GM06990 (cell line): ENCODE measurements at places on chromosomes 3 and 15.

- DNase-seq = no peak
Measured at GRCh38 chr3:129493206-129493605, 35.2 kb upstream of the RHO start.

DNA sequence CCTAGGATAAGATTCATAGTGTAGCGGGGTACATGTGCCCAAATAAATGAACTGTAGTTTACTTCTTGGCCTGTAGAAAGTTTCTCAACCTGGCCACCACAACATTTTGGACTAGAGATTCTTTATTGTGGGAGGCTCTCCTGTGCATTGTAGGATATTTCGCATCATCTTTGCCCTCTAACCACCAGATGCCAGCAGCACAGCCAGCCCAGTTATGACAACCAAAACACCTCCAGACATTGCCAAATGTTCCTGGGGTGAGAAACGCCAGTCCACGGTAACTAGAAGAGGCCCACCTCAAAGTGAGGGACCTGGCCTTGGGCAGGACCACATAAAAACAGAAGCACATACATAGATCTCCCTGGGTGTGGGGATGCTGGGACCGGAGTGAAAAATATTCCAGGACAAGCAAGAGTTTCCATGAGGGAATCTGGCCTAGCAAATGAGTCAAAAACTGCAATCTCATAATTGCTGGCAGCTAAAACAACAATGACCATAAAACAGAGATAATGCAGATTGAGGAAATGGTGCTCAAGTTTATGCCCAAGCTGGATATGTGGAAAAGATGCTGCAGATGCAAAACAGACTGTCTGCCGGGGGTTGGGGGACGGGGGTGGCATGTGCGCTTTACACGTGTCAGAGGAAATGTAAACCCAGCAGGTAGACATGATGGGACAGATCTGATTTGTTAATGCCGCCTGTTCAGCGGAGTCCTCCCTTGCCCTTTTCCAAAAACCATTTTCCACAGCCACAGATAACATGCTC, 39.7 kb downstream of the ARHGEF3 start:
- DNase-seq = no peak

DNA sequence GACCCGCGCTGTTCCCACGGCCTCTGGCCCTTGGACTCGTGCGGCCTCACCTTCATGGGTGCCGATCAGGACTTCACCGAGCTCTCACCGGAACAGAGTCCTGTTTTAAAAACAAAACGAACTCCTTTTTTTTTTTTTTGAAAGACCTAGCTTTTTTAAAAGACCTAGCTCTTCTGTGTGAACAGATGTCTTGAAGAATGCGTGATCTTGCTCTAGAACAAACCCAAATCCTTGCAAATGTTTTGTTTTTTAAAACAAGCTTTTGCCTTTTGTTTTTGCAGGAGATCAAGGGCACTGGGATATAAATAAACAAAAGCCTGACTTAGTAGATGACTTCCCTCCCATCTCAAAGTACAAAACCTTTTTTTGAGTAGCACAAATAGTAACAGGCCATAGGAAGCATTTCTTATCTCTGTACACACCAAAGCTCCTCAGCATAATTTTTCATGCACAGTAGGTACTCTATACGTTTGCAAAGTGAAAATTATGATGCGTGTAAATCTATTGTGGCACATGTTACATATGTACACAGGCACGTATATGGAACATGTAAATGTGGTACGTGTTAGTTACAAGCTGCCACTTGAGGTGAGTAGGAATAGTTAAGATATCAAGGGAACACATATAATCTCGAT, 1.1 kb upstream of the MSL2 start:
- no peak for DNase-seq

- no peak for DNase-seq
Measured at GRCh38 chr3:2937055-2937454, 173.1 kb downstream of the IL5RA start.

GRCh38 chr15:69818529-69818928, 279.2 kb downstream of the TLE3 start:
- no peak for DNase-seq
